Esophagus mucosa (tissue), 1 donor: ENCODE measurements at places on chromosomes 1 and 21. TPM values are rescaled to one million over a fixed set of nuclear protein-coding genes. Genes with fewer than 3 reads are reported as not detected.
A peak's percentile ranks its signal among the peaks of the same experiment; 100 is the strongest.

The ABCA4 gene
- total RNA-seq: 0.08 TPM

The AIRE gene
- total RNA-seq: not detected

The LCE6A gene
- total RNA-seq: not detected

The SRSF11 gene
- total RNA-seq: 65.4 TPM

The CNR2 gene
- total RNA-seq: 0.12 TPM

The GJA9 gene
- 0.44 TPM for total RNA-seq

The ACKR1 gene
- 17.6 TPM for total RNA-seq

The TSPEAR gene
- total RNA-seq: 0.08 TPM

GRCh38 chr1:2973601-2974593 is 47.4 kb upstream of the ACTRT2 start:
- ATAC-seq: no peak

- ATAC-seq: no peak
Measured at GRCh38 chr1:243582326-243582725, 267.7 kb downstream of the AKT3 start.

DNA sequence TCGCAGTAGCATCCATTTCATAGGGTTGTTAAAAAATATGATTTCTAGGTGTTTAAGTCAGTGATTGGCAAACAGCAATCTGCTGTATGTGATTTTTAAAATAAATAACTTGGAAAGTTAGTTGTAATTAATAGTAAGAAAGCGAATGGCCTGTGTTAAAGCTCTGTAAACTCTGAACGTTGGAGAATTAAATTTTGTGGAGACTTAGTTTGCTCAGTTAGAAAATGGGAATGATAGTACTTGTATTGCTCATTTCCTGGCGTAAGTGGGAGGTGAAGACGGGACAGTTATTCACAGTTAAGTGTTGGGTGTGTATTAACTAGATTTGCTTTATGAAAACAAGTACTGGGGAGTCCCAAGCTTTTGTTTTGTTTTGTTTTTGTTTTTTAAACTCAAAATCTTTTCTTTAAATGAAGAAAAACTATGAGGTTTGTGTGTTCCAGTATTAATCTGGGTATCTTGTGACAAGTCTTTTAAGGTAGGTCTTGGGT is 995 bp downstream of the CACYBP start:
- ATAC-seq: no peak

GRCh38 chr1:69540052-69540451 is 27.7 kb upstream of the LRRC7 start:
- no peak for ATAC-seq

DNA sequence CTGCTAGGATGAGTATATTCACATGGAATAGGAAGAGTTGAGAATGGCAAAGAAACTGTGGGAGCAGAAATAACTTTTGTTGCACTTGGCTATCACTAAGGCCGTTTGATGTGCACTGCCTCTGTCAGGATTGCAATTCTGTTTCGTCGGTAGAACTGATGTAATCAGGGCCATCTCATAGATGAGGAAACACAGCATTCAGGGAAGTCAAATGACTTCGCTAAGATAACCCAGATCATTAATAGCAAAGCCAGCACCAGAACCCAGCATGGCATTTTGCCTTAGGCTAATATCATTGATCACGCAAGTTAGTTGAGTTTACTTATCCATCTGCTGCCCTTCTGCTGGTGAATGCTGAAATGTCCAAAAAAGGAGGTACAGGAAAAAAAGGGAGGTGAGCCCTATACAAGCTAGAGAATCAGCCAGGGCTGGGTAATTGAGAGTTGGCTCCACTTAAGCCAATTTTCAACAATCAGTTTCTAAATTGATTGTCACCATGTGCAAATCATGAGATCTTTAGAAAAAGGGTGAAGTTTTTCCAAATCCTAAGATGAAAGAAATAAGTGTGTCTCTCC is 7.6 kb downstream of the RASSF5 start:
- no peak for ATAC-seq

- ATAC-seq: no peak
Measured at GRCh38 chr1:220430586-220430985, 97.3 kb upstream of the MARK1 start.

- no peak for ATAC-seq
Measured at GRCh38 chr1:153578490-153578889, 12.8 kb upstream of the S100A2 start.

GRCh38 chr1:78370356-78370755 is 120.4 kb upstream of the PTGFR start:
- ATAC-seq: peak; percentile 81

- ATAC-seq: peak; percentile 97
Measured at GRCh38 chr1:50603274-50604271, 180.3 kb upstream of the DMRTA2 start.

- peak; percentile 67 for ATAC-seq
Measured at GRCh38 chr1:234602334-234603220, 7.4 kb downstream of the IRF2BP2 start.

DNA sequence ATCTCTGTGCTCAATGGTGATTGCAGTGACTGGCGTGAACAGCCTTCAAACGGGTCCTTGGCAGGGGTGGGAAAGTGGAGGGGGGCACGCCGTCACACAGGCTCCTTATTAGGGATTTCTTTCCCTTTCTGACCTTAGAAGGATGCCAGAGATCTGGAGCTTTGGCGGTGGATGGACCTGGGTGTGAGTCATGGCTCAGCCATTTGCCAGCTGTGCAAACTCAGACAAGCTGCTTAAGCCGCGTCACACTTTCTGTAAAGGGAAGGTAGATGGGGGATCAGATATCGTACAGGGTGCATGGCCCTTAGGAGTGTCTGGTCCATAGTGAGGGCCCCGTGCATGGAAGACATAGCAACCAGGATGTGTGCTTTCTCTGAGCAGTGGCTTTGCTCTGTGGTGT is 48.3 kb upstream of the C1orf174 start:
- no peak for ATAC-seq

- ATAC-seq: no peak
Measured at GRCh38 chr1:222525951-222526350, 22.0 kb downstream of the HHIPL2 start.

- no peak for ATAC-seq
Measured at GRCh38 chr1:11888206-11888876, 29.6 kb upstream of the NPPB start.

GRCh38 chr1:68213843-68214242 is 18.5 kb downstream of the WLS start:
- ATAC-seq: peak; percentile 71

- ATAC-seq: peak; percentile 96
Measured at GRCh38 chr1:232292818-232293217, 337.1 kb downstream of the SIPA1L2 start.
